ENCODE measurements at places on chromosomes 5 and 9.

DNA sequence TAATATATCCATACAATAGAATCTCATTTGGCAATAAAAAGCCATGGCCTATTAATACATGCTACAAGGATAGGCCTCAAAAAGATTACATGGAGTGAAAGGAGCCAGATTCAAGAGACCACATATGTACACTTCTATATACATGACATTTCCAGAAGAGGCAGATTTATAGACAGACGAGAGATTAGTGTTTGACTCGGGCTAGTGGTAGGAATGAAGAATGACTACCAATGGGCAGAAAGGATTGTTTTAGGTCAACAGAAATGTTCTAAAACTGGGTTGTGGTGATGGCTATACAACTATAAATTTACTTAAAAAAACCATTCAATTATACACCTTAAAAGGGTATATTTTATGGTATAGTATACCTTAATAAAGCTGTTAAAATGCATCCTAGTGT is 41.9 kb downstream of the SETX start:
- no peak for DNase-seq

DNA sequence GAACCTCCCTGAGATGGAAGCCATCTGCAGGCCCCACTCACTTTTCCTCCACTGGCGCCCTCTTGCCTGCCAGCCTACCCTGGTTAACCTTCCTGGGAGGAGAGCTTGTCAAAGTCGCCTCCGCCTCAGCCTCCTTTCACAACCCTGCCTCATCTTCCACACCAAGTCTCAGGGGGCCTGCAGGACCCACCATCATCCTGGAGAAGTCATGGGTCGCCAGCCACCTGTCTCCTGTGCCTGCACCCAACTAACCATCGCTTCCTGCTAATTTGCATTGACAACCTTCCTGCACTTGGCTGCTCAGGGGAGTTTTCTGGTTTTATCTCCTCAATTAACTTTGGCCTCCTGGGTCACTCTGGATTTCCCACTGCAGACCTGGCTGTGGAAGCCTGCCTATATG is 52.8 kb upstream of the GRHPR start:
- DNase-seq, result no peak

- no peak for DNase-seq
Measured at GRCh38 chr9:26656003-26656870, 236.4 kb downstream of the CAAP1 start.

GRCh38 chr5:76638479-76638878 is 15.3 kb upstream of the F2RL2 start:
- no peak for DNase-seq

- no peak for DNase-seq
Measured at GRCh38 chr5:61966997-61967396, 339.0 kb upstream of the KIF2A start.

DNA sequence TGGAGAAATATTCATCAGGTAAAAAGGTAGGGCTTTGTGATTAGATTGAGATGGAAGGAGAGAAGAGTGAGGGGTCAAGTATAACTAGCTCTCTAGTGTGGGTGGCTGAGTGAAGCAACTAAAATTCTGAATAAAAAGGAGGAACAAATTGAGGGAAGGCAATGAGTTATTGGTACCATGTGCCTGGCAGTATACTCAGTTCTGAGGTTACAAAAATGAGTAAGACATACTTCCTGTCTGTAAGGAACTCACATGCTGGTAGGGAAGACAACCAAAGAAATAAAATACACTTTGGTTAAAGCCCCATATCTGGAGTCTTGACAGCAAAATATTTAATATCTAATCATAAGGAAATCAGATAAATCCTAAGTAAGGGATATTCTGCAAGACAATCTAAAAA is 476.8 kb upstream of the C9orf72 start:
- DNase-seq, result no peak

DNA sequence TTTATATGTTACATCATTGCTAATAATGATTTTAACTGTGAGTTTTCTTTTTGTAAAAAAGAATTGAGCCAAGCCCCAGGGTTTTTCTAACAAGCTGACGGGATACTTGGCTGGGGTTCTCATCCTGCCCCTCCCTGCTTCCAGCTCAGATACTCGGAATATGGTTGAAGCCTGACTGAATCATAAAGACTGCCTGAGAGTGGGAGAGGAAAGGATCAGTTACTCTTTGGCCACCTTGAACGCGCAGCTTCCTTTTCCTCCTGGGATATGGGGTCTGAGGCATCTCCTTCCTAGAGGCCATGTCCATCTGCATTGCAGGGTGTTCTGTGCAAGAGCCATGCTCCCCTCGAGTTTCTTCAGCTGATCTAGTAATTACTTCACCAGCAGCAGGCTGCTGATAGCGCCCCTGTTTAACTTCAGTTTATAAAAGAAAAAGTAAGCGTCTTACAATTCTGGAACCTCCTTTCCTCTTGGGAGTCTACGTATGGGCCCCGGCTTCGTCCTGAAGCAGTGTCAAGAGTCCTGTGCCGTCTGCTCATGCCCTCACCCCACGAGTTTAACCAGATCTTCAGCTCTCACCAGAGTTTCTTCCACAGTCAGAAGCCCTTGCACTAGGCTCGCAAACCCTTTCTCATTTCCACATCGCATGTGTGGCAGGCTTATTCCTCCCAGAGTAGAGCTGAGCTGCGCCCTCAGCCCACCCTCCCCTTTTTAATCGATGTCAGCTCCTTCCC is 130.0 kb downstream of the MVB12B start:
- no peak for DNase-seq

- DNase-seq, result no peak
Measured at GRCh38 chr9:17519761-17520160, 59.1 kb upstream of the SH3GL2 start.

DNA sequence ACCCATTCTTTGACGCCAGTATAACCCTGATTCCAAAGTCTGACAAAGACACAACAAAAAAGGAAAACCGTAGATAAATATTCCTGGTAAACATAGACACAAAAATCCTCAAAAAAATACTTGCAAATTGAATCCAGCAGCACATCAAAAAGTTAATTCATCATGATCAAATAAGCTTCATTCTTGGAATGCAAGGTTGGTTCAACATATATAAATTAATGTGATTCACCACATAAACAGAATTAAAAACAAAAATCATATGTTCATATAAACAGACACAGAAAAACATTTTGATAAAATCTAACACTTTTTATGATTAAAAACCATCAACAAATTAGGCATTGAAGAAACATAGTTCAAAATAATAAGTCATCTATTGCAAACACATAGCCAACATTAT is 324.2 kb upstream of the TRPC7 start:
- DNase-seq, result no peak

DNA sequence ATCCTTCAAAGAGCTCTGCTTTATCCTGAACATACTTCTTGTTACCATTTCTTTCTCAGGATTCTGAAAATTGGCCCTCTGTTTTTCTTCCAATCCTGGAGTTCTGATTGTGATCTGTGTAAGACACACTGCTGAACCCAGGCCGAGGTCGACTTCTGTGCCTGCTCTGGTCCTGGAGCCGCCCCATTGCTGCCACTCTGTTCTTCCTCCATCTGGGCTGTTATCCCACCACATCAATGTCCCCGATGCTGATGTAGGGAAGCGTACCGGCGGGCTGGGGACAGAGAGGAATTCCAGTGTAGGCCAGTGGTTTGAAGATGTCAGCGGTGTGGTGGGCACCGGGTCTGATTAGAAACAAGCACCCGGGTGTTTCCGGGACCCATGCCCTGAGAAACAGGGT is 102.5 kb downstream of the LIFR start:
- DNase-seq, result no peak

DNA sequence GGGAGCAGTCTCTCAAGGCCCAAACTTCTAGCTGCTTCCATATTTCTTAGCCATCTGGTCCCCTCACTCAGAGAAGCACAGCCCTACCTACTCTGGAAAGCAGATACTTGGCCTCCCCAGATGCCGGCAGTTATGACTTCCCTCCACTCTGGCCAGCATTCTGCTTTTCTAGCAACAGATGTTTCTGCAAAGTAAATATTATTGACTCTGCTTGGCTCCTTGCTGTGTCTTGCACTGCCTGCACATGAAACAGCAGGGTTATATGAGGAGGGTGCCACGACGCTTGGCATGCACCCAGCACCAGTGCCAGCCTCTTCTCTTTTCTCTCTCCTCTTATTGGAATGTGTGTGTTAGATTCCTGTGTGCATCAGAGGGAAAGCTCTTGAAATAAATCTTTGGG is 99.7 kb downstream of the ARHGAP26 start:
- DNase-seq, result peak; percentile 71

DNA sequence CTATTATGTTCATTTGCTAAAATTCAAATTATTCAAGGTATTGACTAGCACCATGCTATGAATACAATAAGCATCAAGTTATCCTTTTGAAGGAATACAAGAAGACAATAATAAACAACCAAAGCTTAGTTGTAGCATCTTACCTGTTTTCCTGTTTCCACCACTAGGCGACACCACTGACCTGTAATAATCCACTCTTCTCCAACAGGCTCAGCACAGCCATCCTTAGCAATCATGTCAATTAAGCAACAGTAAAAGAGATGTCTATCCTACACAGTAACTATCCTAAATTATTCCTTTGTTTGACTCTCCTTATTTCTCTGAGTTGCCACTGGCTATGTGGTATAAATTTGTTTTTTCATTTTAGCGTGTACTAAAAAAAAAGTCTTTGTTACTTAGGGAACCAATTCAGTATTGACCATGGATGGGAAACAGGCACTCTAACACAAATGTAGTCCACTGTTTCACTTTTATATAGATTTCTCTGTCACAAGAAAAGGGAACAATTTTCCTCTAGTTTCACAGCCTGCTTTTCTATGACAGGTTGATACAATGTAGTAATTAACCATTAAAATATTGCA is 46.2 kb downstream of the PCA3 start:
- no peak for DNase-seq

DNA sequence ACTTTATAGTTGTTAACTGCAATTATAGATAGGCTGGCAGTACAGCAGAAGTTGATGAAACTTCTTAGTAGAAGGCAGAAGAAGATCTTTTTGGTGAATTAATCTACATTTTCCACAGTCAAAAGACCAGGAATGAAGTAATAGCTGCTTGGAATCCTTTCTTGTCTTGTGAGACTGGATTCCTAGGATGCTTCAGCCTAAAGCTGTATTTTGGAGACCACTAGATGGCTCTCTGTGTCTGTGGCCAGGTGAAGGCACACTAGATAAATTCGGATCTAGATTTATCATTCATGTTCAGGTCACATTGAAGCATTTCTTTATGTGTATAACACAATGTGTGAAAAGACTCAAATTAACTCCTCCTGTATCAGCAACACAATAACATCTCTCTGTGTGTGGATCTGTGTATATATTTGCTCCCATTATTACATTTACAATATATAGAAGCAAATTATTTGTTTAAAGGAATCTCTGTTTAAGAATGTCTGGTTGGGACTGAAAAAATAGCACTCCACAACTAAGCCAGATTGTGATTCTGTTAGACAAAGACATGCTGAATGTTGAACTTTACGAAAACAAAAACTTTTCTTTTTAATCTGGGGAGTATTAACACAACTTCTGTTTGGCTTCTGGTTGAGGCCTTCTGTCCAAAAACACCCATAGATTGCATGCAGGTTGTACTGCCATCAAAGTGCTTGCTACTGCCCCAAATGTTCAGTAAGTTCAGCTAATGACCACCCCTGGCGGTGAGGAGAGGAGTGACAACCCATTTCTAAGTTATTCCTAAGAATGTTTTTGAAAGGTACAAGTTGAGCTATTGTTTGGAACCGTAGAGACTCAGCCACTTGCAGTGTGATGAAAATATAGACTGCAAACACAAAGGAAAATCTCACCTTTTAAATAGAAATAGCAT is 10.6 kb downstream of the GRIN3A start:
- DNase-seq, result peak; percentile 28

DNA sequence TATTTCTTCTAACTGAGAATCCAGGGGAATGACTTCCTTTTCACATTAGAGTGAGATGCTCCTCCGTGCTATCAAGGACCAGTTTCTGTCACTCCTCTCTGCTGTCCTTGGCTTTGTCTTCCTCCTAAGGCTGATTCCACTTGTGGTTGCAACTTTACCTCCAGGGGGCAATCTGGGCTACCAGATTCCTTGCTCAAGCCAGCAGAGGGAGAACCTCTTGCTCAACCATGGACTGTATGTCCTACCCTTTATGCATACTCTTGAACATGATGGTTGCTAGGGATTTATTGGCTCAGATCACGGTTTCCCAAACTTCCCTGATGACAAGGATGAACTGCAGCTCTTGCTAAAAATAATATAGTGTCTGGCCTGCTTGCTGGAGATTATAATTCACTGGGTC is 24.0 kb downstream of the NNT start:
- peak; percentile 85 for DNase-seq

- DNase-seq, result no peak
Measured at GRCh38 chr9:78893774-78894401, 597.0 kb downstream of the PSAT1 start.

DNA sequence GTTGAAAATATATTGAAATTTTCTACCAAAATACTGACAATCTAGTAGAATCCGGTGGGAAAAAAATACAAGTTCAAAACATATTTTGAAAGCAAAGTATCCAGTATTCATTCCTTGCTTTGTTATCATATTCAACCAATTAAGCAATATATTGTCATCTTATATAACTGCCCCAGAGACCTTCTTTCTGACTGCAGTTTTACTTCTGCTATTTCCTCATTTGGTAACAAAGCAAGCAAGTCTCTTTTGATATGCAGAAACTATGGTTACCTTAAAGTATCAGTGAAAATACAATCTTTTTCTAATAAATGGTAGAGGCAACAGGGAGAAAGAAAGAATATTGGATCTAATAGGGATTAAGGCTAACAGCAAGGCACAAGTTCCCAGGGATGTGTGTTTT is 663.7 kb upstream of the MEF2C start:
- DNase-seq, result no peak

DNA sequence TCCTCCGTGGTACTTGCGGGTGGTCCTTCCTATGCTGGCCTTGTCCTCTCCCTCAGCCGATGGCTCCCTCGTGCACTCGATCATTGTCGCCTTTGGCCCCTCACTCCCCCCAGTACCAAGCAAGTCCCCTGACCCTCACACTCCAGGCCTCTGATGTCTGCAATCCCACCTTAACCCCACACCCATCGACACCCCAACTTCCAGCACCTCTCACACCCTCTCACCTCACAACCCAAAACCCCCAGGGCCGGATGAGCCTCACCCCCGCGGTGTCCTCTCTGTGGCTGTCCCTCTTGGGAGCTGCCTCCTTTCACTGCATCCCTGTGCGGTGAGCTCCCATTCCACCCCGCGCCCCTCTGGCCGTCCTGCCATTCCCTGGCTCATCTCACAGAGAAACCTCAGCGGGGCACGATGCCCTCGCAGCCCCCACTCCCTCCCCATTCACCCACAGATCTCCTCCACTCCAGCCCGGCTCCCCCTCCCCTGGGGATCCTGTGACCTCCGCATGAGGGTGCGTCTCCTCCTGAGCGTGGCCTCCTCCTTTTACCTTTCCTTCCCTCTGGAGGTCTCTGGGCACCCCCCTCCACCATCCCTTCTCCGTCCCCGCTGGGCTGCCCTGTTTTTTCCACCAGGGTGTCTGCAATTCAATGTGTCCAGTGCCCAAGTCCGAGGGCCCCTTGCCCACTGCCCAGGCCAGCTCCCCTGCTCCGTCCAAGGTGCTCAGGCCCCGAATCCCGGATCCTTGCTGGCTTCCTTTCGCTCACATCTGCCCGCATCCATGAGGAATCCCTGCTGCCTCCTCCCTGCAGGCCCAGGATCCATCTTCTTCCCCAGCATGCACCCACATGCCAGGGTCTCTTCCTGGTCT is 15.8 kb upstream of the RNU6ATAC start:
- no peak for DNase-seq

- DNase-seq, result no peak
Measured at GRCh38 chr5:164234321-164234720, 728.9 kb downstream of the MAT2B start.

Measured in NCI-H1694 treated with DMSO at 0.1 percent for 48 hours (cell line).